ENCODE measurements at places on chromosomes 2 and 18.

GRCh38 chr18:46712406-46712805 lies 44.4 kb downstream of the ST8SIA5 start:
- no peak for DNase-seq

- no peak for DNase-seq
These were observed 23.1 kb downstream of the ANXA4 start for GRCh38 chr2:69765096-69765380.

GRCh38 chr2:74109551-74109950 lies 38.2 kb downstream of the BOLA3 start:
- DNase-seq: no peak

GRCh38 chr18:9329471-9329870 lies 5.1 kb upstream of the TWSG1 start:
- DNase-seq: no peak

DNA sequence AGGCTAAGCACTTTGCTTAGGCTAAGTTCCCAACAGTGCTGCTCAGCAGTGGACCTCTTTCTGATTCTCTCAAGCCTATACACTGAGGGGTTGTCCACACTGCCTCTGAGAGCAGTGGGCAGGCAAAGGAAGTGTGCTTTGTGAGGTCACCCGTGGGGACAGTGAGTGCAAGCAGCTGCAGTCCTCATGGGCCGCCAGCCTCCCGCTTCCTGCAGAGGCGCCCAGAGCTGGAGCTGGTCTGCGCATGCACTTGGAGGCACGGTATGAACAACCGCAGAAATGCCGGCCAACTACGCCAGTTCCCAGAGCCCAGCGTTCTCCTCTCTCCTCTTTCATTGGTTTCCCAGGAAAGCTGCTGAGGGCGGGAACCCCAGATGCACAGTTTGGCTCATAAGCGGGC lies 149.5 kb upstream of the DLX2 start:
- no peak for DNase-seq

DNA sequence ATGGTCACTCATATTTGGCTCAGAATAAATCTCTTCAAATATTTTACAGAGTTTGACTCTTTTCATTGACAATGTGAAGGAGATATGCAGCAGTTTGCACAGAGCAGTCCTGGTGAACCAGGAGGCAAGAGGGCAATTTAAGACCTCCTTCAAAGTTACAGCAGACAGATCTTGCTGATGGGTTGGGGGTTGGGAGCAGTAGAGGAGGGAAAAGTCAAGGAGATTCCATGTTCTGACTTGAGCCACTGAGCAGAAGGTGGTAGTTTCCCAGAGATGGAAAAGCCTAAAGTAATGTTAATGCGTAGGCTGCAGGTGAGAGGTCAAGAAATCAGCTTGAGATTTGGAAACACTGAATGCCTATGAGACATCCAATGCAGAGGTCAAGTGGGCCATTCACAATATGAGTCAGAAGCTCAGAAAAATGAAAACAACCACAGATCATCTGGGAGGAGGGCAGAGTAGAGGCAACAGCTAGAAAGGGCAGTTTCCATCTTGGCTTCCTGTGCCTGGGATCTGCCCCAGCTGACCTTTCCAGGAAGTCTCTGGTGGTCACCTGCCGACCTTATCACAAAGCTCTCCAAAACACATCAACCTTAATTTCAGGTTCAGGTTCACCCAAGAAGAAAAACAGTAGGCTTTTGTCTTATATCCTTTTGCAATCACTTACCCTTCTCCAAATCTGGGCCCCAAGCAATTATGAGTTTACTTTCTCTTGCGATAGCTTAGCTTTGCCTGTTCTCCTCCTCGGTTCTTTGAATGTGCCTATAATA lies 197.5 kb upstream of the ARL4C start:
- DNase-seq: peak; percentile 63

DNA sequence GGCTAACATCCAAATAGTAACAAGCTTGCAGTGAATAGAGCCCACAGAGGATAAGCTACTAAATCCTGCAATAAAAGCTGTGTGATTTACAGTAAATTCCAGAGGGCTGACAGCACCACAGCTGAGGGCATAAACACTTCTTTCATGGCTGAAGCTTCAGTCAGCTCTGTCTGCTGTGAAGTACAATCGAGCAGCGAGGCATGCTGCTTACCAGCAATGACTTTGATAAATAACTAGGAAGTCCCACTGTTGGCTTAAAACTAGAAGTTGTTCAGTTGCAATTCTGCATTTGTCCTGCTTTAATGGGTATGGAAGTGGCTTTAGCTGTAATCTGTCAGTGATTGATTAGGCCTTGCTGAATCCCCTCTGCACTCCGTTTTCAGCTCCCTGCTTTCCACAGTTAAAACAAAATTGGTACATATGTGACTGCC lies 65.2 kb upstream of the FIGN start:
- no peak for DNase-seq

GRCh38 chr2:99607454-99607853 lies 117.6 kb upstream of the REV1 start:
- DNase-seq: no peak

DNA sequence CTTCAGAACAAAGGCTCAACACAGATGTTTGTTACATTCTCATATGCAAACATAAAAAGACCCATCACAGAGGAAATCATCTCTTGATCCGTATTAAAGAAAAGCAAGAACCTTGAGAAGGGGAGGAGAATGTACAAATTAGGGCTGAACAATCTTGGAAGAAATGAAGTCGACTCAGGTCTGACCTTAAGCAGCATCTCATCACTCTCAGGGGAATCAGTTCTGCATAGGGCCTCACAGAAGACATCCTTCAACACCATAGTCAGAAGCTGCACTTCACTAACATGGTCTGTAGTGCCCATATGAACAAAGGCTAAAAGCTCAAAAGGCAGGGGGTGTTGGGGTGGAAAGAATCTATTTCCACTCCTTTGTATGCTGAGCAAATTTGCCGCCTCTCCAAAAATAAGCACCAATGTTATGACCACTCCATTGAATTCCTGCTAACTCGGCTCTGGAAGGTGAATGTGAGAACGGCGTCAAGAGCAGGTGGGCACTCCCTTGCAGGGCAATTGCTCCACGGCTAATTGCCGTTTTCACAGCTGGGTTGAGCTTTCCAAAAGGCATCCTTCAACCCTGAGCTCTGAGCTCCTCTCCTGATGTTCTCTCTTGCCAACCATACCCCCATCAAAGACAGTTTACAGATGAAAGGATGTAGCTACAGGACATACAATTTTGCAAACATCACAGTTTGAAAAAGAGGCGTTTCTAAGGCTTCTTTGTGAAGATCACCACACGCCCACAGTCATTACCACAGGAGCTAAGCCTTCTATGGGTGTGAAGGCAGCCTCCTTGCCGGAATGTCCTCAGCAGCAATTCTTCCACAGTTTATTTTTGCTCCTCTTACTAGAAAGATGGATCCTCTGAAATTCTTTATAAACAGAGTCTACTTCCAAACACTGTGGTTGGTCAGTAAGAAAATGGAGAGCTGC lies 10.0 kb downstream of the KLF7 start:
- DNase-seq: no peak

DNA sequence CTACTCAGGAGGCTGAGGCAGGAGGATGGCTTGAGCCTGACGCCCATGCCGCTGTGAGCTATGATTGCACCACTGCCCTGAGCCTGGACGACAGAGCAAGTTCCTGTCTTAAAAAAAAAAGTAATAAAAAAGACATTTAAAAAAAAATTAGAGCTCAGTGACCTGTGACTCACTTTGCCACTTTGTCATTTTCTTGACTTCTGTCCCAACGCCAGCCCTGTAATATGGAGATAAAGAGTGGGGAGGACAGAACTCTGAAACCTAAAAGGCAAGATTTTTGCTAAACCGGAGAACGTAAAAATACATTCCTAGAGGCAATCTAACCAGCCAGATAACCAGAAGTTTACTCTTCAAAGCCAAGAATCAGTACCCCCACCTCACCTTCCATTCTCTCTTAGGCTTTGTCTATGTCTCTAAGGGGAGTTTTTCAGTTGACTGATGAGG lies 49.0 kb downstream of the PRKRA start:
- no peak for DNase-seq

- DNase-seq: no peak
These were observed 8.7 kb upstream of the IMP4 start for GRCh38 chr2:130334026-130334425.

GRCh38 chr2:224347176-224348051 lies 54.5 kb downstream of the FAM124B start:
- no peak for DNase-seq

DNA sequence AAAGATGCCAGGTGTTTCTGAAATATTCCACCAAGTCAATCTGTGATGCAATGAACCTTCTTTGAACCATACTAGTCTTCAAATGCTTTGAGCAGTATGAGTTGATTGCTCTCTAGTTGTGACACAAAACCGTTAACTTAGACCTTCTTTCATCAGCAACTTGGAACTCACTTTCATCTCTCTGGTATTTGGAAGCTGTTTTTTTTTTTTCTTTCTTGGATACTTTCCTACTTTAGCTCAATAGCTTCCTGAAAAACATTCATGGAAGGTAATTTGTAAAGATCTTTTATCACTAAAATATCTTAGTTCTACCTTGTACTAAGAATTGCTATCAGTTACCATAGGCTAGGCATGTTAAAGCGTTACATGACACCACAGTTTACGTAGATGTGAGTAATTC lies 1071.9 kb upstream of the CHAC2 start:
- no peak for DNase-seq

DNA sequence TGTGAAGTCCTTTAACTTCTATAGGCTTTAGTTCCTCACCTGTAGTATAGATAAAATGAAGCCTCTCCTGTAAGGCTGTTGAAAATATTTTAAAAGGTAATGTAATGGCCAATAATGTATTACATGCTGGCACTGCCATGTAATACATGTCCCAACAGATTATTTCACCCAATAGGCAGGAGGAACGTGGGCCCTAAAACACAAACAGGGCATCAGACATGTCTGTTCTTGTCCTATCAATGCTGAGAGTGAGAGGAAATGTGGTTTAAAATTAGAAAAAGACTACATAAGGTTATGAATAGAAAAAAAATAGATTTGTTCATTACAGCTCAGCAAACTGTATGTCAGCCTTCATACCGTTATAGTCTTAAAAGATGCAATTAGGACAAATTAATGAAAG lies 492.7 kb upstream of the DDX18 start:
- no peak for DNase-seq

DNA sequence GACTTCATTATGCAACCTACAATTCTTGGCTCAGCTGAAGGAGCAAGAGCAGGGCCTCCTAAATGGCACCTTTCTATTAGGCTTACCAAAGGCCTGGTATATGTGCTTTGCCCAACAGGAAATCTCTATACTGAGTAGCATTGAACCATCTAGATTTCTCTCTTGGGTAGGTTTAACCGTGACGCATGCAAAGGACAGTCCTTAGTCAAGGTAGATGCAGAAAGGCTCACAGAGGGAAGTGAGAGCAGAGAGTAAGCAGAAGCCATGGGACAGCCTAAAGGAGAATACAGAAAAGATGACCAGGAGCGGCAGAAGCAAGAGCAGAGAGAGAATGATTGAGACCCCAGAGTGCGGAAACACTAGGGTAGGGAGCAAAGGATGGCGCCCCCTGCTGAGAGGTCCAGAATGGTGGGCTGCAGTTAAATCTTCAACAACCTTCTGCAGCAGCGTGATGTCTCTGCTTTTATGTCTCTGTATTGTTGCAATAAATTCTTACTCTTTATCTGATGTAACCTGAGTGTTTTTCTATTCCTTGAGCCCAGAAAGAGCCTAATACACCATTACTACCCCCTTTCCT lies 4.7 kb upstream of the OSBPL1A start:
- no peak for DNase-seq

DNA sequence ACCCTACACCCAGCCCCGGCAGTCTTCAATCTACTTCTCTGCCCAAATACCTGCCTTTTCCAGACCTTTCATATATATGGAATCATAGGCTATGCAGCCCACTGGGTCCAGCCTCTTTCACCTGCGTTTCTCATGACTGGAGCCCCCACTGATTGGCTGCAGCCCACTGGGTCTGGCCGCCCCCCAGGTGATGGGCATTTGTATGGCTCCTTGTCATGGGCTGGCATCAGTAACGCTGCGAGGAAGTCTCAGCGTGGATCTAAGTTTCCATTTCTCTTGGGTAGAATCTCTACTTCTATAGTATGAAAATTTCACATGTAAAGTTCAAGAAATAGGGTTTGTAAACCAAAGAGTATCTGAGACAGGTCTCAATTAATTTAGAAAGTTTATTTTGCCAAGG lies 281.9 kb downstream of the NDUFA10 start:
- no peak for DNase-seq

DNA sequence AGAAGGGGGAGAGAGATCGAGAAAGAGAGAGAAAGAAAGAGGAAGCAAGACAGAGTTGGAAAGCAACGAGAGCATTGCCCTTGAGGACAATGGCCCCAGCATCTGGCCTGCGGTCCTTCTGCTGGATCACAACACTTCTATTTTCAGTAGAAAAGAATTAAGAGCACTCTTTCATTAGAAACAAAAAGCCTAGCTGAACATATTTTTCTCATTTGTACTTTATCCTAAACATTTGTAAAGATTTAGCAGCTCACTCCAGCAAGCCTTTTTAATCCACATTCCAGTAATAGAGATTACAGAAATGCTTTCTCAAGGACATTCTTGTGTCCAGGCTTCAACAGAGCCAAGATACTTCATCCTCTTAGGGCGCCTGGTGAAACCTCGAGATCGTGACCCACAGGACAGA lies 31.6 kb upstream of the AFF3 start:
- no peak for DNase-seq

DNA sequence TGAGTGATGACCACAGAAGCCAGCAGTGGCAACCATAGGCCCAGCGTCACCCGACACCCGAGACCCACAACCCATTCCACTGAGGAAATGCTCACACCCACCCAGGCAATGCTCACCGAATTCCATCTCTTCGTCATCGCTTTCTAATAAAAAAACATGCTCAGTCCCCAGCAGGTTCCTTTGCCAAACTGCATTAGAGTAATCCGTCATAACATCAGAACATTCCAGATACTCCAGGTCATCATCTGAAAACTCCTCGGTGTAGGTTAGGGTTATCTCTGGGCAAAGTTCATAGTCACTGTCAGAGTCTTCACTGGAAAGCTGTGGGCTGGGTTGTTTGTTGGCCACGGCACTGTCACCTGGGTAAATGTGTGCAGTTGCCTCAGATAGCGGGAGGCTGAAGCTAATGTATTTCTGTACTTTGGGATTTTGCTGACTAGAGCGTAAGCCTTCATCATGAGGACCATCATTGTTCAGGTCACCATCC lies 49.3 kb downstream of the ALPK2 start:
- no peak for DNase-seq

- no peak for DNase-seq
These were observed 294.9 kb upstream of the CYRIA start for GRCh38 chr2:16960579-16960978.

DNA sequence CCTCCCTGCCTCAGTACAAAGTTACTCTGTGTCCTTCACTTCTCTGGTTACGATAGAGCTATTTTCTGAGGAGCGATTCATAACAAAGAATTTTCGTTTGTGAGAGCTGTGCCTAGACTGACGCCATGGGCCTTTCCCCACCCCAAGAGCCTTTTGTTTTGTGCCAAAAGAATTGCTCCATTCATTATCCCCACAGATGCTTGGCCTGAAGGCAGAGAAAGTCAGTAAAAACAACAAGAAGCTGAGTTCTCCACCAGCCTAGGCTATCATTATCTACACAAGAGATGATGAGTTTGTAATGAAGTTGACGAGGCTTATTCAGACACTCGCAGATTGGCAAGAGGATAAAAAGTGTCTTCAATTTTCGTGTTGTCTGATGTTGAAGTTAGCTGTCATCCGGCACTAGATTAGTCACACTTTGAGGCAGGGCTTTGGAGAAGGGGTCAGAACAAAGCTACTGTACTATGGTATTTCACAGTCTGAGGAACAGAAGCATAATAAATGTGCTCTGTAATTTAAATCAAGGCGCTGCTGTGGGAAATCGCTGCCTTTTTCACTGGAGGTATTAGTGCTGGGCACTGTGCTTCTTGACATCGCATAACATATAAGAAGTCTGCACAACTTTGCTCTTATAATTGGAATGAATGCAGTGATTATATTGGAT lies 278.4 kb upstream of the FIGN start:
- no peak for DNase-seq

- no peak for DNase-seq
These were observed 111.7 kb upstream of the SETBP1 start for GRCh38 chr18:44568986-44569385.

Data from smooth muscle cell of the brain vasculature (primary cell).